ENCODE measurements at places on chromosomes 7 and 10.

GRCh38 chr7:2802504-2803341 lies 41.4 kb downstream of the GNA12 start:
- DNase-seq = no peak

DNA sequence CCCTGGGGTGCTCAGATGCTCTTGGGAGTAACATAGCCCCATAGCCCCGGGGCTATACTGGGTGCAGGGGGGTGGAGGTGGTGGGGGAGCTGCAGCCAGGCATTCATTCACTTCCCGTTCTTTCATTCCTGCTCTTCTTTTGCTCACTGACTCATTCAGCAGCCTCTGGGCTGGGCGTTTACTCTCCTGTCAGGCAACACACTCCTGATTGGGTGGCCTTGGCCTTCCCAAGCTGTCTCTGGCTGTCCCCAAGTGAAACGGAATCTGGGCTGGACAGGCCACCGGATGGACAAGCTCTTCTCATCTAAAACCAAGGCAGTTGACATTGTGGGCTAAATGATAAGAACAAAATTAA lies 34.6 kb downstream of the CHST3 start:
- no peak for DNase-seq

DNA sequence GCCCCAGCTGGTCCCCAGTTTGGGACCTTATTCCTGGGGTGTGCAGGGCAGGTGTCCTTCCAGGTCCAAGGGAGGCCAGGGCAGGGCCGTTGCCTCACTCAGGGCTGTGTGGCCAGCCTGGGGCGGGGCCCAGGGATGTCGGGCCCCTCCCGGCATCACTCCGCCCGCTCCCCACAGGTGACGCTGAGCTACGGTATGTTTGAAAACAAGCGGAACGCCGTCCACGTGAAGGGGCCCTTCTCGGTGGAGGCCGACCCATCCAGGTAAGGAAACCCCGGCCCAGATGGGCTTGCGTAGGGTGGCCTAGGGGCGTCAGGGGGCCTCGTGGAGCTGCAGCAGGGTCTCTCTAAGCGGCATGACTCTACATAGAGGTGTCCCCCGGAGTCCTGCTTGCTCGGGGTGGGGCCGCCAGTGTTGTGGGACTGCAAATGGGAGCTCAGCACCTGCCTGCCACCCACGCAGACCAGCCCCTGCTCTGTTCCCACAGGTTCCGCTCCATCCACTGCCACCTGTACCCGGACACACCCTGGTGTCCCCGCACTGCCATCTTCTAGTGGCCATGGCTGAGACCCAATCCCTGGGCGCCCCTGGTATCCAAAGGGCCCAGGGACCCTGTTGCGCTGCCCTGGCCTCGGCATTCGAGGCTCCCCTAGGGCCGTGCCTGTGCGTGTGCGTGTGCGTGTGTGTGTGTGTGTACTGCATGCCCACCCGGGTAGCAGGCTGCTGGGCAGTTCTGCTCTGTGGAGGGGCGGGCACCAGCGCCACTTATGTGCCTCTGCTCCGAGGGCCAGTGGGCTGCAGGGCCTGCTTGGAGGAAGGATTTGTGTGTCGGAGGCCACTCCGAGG lies 7.3 kb downstream of the LFNG start:
- no peak for DNase-seq

DNA sequence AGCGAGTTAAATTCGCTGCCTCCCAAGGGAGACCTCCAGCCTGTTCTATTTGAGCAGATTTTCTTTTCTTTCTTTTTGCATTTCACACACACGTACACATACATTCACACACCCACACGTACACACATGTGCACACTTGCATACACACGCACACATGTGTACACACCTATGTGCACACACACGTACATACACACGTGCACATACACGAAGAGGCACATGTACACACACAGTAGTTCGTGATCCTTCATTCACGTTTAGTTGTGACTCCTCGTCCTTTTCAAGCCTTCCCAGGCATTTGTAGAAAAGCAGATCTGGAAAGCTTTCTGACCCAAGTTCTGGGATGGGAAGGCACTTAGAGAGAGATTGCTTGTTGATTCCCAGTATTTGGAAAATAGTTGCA lies 290.8 kb upstream of the COBL start:
- DNase-seq = no peak

GRCh38 chr7:22386206-22386858 lies 29.4 kb upstream of the RAPGEF5 start:
- DNase-seq = no peak

- DNase-seq = no peak
These were observed 164.2 kb downstream of the ACTR3B start for GRCh38 chr7:152923711-152924110.

- DNase-seq = no peak
These were observed 93.4 kb downstream of the ZNF365 start for GRCh38 chr10:62467527-62467926.

GRCh38 chr10:73796766-73797165 lies 11.4 kb downstream of the ZSWIM8 start:
- no peak for DNase-seq

Data from T-helper 2 cell (primary cell).